GM12878 (cell line): ENCODE measurements at places on chromosomes 13 and 19. TPM values are rescaled to one million over a fixed set of nuclear protein-coding genes. Genes with fewer than 3 reads are reported as not detected.
A peak's percentile ranks its signal among the peaks of the same experiment; 100 is the strongest.

KLK4 gene
- polyA plus RNA-seq, result not detected in 2 replicates

CDX2 gene
- not detected in 2 replicates for polyA plus RNA-seq

TSSK6 gene
- 0.47 and 0.60 TPM in 2 replicates for polyA plus RNA-seq

ZNF329 gene
- polyA plus RNA-seq, result 0.21 and 0.28 TPM in 2 replicates

TRPC4 gene
- polyA plus RNA-seq, result not detected in 2 replicates

GAPDHS gene
- not detected in 2 replicates for polyA plus RNA-seq

KLHL1 gene
- polyA plus RNA-seq, result 0.14 TPM in 1 of 2 replicates, not detected in the other

GRCh38 chr13:25945596-25945995 lies 106.2 kb downstream of the SHISA2 start:
- no peak for DNase-seq

DNA sequence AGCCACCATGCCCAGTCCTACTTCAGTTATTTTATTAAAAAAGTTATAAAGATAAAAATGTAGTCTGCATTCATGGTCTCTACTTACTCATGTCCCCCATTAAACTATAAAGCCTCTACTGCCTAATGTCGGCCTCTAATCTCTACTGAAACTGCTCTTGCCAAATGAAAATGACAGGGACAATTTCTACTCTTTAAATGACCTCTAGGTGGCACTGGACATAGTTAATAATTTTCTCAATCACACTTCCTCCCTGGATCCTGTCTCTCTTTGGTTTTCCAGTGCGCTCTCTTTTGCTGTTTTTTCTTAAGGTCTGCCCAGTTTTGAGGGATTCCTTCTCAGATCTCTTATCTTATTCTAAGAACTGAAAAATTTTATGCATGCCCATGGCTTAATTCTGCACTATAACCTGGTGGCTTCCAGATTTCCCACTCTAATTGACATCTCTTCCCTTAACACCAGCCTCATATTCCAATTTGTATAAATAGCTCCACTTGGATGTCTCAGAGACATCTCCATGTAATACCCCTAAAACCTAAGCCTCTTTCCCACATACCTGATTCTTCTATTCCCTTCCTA lies 54.3 kb downstream of the MTMR6 start:
- no peak for DNase-seq

GRCh38 chr19:19530423-19530804 lies 1.7 kb downstream of the YJEFN3 start:
- DNase-seq, result no peak

DNA sequence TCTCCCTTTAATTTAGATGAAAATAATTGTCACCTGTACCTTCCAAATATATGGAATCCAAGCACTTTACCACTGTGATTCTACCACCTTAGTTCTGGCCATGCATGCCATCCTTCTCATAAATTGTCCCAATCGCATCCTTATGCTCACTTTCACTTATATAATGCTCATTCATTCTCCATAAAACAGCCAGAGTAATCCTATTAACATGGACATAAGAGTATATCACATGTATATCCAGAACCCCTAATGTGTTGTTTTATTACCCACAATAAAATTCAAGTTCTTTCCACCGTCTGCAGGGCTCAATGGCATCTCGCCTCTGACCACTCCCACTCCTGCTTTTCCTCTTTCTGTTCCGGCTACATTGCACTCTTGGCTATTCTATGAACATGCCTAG lies 597.5 kb upstream of the MIR17HG start:
- DNase-seq, result no peak

DNA sequence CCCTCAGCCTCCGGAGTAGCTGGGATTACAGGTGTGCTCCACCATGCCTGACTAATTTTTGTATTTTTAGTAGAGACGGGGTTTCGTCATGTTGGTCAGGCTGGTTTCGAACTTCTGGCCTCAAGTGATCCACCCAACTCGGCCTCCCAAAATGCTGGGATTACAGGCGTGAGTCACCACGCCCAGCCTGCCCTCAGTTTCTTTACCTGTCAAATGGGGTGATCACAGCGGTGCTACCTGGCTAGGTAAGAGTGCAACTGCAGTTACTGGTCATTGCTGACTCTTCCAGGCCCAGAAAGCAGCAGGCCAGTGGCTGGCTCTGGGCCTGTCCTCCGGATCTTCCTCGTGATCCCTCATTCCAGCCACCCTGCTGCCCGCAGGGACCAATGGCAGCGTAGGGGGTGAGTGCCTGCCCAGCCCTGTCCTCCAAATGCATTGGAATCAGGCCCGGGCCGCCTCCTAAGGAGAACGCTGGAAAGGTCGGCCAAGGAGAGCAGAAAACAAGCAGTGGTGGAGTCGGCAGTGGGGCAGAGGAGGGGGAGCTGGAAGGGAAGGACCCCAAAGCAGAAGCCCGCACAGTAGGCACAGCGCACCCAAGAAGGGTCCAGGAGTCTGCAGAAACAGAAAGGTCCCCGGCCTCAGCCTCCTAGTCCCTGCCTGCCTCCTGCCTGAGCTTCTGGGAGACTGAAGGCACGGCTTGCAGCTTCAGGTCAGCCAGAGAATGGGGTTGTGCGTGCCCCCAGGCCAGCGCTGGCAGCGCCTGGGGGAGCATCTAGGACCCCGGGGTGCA lies 1.8 kb upstream of the SLC27A1 start:
- DNase-seq, result no peak

DNA sequence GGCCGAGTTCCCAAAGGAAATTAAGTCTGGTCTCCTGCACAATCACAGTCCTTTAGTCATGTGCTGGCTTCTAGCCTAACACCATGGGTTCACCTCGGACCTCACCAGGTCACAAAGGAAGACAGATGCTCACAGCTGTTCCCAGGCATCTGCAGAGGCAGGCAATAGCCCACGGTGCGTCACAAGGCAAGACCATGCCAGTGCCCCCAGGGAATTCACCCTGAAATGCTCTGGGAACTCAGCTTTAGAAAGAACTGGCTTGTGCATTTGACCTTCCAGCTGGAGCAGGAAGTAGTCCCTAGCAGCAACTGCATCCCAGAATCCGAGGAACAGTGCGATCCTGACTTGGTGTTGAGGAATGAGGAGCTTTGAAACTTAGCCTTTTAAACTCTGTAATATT lies 96.8 kb upstream of the WASF3 start:
- no peak for DNase-seq

DNA sequence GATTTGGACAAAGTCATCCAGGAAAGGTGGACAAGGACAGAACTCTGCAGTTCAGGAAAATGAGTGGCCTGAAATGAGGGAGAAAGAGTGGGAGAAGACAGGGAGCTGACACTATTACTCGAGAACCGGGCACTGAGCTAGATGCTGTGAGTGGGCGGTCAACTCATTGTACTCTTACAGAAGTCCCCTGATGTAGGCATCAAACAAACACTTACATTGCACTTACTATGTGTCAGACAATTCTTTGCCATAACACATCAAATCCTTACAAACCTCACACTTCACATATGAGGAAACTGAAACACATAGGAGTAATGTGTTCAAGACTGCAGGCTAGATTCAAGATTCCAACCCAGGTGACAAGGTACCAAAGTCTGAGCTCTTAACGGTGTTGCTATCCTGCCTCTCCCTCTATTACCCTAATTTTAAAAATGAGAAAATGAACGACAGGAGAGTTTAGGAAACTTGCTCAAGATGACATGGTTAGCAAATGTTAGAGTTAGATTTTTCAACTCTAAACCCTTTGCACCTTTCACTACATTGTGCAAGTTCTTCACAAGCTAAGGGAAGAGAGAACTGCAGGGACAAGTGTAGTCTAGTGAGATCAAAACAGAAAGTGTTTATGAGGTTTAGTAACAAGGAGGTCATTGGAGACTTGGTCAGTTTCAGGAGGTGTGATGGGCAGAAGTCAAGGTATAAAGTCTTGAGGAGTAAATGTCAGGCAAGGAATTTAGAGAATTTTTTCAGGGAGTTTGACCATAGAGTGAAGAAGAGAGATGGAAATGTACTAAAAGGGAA lies 4.9 kb upstream of the MEDAG start:
- DNase-seq, result no peak

GRCh38 chr19:11050323-11051114 lies 38.7 kb upstream of the LDLR start:
- DNase-seq, result no peak

GRCh38 chr19:18764591-18765051 lies 26.5 kb downstream of the COMP start:
- no peak for DNase-seq

GRCh38 chr13:75931116-75931515 lies 295.0 kb downstream of the LMO7 start:
- no peak for DNase-seq

DNA sequence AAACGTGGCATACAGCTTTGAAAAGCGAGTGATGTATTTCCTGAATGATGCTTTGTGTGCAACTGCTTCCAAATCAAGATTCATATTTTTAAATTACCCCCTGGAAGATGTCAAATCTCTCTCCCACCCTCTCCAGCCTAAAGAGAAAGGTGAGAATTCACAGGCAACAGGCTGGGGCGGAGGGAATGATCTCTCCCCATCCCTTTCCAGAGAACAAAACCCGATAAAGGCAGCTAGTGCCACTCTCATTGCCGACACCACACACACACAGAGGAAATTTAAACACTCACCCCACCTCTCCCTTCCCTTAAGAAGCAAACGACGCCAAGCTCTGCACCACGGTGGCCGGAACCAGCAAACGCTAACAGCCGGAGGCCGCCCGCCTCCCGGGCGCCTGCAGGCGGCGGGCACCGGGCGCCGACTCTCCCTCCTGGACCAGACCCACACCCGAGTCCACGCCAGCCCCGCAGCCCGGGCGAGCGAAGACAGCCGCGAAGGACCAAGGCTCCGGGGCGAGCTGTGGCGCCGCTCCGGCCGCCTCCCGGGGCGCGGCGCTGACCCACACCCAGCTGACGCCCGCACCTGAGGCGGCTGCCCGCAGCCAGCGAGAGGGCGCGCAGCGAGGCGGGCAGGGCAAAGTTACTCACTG lies 477 bp downstream of the LNX2 start:
- DNase-seq, result no peak

DNA sequence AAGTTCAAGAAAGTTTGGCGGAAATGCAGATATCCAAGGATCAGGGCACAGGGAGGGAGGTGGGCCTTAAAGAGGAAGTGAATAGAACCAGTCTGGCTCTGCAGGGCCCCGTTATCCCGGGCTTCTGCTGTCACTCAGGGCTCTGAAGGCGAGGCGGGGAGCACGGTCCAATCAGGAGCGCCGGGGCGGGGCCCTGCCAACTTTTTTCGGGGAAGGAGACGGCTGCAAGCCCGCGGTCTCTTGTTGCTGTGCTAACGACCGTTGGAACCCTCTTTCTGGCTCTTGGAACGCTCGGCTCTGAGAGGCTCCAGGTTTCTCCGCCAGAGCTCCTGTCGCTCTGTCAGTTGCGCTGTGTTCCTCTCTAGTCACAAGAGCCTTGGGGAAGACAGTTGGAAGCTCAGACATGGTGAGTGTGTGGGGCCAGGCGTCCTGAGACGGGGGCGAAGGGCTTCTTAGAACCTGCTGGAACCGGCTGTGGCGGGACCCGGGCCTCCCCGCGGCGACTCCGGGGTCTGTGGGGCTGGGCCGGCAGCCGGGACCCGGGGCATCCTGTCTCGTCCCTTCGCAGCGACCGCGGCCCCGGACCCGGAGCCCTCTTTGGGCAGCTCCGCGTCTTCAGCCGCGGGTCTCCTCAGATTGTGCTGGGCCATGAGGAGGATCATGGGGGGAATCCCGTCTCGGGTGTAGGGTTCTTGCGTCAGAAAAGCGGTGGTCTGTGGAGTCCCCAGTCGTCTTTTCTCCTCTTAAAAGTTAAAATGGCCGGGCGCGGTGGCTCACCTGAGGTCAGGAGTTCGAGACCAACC lies 27.7 kb downstream of the ZNF844 start:
- peak; percentile 16 for DNase-seq

DNA sequence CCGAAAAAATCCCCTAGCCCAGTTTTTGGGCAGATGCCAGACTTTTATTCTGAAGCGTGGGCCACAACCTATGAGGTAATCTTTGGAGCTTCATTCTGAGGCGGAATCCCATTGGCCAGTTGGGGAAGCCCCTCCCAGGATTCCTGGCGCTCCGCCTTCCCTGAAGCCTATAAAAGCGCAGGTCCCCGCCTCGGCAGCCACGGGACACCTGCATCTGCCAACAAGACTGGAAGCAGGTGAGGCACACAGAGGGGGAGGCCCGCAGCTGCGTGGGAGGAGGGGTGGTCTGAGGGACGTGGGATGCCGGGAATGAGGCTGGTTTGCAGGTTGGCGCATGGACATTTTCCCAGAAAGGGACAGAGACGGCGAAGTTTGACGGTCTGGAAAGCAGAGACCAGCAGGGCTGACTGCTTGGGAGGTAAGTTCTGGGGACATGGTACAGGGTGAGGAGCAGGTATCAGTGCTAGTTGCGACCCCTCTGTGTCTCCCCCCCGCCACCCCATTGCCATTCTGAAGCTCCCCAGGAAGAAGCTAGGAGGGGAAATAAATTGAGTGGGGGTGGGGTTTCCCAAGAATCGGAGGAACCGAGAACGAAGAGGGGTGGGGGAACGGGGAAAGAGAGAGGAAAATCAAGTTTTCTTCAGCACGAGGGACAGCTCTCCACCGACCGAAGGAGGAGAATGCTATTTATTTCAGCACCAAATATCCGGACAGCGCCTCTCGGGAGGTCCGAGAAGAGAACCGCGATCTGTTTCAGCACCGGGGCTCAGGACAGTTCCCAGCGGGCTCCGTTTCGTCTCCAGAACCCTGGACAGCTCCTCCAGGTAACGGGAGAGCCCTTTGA lies 22.4 kb upstream of the FEM1A start:
- no peak for DNase-seq

DNA sequence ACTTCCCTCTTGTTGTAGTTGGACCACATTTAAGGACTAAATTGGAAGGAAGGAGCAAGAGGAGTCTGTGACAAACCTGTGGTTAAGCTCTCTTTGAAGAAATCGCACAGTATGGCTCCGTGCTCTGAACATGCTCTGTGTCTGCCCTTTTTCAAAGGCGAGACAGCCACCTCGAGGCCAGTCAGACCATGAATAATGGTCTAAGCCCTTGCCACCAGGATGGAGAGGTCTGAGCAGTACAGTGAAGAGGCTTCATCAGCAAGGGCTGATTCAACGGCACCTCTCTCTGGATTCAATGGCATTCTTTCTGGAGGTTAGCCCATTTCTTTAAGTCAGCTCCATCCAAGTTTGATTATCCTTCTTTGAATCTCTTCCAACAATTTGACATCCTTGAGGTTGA lies 30.9 kb downstream of the FAM216B start:
- no peak for DNase-seq

DNA sequence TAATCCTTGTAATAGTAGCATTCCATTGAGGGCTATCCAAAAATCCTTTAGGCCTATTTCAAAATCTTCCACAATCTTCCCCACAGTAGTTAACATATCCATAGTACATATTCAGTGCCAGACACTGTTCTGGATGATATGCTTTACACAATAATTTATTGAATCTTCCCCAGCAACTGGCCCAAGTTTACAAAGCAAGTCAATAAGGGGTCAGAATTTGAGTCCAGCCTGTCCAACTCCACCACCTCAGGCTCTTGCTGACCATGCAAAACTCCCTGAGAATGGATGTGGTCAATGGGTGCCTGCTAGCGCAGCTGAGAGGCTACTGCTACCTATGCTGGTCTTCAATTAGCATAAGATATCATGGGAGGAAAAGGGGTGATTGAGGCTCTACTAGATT lies 529.6 kb downstream of the FGF9 start:
- no peak for DNase-seq

- no peak for DNase-seq
Measured at GRCh38 chr13:103948426-103948825, 882.2 kb upstream of the SLC10A2 start.
